ENCODE measurements at places on chromosomes 4 and X.
A peak's percentile ranks its signal among the peaks of the same experiment; 100 is the strongest.

GRCh38 chr4:39834269-39834668, 136.3 kb downstream of the UBE2K start:
- DNase-seq = no peak

DNA sequence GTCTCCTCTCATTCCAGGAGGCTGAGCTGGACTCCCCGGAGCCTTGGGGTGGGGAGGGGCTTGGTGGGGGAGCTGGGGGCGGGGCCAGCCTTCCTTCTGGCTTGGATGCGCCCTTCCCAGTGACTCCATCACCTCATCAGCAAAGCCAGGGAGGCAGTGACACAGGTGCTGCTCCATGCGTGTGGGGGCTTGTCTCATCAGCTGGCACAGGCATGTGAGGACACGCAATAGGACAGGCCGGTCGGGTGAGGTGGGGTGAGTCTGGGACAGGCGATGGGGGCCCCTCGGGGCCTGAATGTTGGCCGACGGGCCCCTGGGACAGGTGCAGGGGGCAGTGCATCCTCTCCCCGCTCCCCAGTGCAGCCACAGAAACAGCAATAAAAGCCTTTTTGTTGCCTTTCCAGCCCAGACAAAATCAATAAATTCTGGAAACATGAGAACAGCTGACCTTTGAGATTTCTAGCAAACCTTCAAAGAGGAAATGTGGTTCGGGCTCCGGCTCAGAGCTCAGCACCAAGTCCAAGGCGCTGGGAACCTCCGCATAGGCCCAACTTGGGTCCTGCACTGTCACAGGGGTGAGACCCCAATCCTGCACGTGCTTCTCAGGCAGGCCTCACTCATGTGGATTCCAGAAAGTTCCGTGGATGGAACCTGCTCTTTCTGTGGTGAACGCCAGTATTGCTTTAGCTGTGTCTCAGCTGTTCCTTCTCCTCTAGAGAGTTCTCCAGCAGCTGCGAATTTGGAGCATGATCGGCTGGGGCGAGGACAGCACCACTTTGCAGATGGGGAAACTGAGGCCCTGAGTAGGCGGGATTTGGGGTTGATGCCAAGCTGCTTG, 18.5 kb downstream of the ADRA2C start:
- DNase-seq = no peak

DNA sequence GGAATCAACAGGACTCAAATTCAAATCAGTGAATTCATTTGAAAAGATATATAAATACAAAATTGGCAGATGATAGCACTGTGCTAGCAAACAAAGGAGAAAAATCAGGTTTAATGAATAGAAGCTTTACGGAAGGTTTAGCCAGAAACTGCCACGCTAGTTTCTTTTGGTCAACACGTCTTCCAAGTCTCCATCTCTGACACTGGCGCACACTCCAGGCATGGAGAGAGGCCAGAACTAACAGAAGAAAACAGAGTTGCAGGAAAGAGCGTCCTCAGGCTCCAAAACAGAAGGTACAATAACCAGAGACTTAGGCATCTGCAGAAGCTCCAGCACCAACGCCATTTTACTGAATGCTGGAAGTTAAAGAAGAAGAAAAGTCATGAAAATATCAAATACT, 497.3 kb upstream of the FRG1 start:
- no peak for DNase-seq

- DNase-seq = no peak
Measured at GRCh38 chr4:7153711-7154110, 38.6 kb upstream of the SORCS2 start.

- no peak for DNase-seq
Measured at GRCh38 chr4:58254291-58254690, 1144.1 kb upstream of the IGFBP7 start.

- DNase-seq = peak; percentile 49
Measured at GRCh38 chr4:6963139-6963611, 53.5 kb downstream of the TBC1D14 start.

DNA sequence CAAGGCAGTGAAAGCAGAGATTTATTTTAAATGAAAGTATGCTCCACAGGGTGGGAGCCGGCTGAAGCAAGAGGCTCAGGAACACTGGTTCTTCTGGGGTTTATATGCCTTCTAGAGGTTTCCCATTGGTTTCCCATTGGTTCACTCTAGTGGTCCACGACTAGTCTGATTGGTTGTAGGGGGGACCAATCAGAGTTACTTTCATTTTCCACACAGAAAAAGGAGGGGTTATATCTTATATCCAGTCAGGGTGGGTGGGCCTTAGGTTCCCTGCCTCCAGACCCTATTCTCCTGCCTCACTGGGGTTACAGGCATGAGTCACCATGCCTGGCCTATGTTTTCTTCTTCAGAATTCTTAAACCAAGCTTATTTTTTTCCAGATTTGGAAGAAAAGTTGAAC, 101.6 kb downstream of the KLHL8 start:
- peak; percentile 68 for DNase-seq

DNA sequence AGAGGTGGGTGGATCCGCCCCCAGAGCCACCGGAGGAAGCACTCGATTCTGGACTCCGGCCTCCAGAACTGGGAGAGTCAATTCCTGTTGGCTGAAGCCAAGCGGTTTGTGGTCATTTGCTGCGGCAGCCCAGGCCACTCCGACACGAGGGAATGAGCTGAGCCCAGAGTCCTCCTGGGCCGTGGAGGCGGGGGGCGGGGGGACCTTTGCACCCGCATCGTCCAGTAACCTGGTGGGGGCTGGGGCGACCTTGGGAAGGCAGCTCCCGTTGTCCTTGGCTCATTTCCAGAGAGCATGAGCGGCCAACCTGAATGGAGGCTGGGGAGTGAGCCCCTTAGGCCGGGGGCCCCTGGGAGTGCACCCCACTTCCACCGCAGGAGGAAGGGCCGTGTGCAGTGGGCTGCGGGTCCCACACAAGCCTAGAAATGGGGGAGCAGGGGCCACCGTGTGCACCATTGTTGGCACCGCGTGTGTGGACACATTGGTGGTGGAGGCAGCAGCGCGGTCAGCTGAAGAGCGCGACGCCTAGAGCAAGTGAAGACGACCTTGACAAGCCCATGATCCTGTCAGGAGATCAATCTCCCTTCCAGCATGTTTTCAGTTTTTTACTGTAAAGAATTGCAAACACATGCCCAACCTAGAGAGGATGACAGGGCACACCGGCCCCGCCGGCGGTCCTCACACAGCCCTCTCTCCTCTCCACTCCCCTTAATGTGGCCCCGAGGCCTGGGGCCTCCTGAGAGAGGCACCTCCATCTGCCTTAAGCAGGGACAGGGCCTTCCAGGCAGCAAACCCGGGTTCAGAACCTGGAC, 19.9 kb upstream of the DUSP9 start:
- no peak for DNase-seq

- no peak for DNase-seq
Measured at GRCh38 chrX:39311646-39312045, 510.4 kb downstream of the MID1IP1 start.

DNA sequence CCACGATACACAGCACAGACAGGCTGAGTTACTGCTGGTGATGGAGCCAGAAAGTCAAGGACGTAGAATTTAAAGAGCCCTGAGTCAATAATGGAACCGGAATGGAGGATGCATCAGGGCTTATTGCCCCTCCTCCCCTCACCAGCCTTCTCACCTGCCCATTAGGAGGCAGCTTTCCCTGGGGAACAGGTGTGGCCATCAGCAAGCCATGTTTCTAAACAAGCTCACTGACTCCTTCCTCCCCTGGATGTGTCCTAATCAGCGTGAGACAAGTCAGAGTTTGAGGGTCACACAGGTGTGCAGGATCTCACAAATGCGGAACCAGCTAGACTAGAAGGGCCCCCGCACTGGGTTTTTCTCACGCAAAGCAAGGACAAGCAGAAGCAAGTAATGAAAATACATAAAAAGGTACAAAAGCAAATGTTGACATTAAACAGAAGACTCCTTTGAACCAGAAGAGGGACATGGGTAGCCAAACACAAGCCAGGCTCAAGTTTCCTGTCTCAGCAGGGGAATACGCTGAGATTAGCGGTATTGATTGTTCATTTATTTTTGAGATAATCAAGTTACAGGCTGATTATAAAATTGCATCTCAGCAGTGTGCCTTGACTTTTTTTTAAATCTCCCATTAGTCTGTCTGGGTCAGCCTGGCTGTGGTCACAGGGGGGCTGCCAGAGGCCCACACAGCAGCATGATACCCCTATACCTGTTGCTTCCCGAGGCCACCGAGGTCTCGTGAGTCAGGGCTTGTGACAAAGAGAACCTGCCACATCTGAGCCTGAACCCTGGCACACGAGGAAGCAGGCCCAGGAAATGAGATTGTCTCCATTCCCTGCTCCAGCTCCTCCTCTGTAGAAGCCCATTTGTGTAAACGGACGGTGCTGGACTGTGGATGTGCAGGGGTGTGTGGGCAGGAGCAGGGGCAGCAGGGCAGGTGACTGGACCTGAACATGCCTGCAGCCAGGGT, 37.4 kb downstream of the CCKAR start:
- no peak for DNase-seq

GRCh38 chr4:19850909-19851308, 400.8 kb upstream of the SLIT2 start:
- DNase-seq = peak; percentile 85

DNA sequence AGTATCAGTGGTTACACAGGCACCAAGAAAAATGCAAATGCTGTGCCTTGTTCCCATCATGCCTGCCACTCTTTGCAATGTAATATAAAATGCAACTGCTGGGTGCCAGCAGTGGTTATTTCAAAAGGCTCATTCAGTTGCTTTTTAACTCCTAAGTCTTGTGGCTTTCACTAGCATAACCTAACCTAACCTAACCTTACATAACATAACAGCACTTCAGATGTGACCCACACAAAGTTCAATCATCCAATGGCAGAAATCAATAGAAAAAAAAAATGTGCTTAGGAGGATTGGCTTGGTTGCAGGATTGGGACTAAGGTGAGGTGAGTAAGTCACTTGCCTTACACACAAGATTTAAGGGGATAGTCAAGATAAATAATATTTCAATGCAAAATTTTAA, 60.2 kb upstream of the VMA21 start:
- DNase-seq = no peak

DNA sequence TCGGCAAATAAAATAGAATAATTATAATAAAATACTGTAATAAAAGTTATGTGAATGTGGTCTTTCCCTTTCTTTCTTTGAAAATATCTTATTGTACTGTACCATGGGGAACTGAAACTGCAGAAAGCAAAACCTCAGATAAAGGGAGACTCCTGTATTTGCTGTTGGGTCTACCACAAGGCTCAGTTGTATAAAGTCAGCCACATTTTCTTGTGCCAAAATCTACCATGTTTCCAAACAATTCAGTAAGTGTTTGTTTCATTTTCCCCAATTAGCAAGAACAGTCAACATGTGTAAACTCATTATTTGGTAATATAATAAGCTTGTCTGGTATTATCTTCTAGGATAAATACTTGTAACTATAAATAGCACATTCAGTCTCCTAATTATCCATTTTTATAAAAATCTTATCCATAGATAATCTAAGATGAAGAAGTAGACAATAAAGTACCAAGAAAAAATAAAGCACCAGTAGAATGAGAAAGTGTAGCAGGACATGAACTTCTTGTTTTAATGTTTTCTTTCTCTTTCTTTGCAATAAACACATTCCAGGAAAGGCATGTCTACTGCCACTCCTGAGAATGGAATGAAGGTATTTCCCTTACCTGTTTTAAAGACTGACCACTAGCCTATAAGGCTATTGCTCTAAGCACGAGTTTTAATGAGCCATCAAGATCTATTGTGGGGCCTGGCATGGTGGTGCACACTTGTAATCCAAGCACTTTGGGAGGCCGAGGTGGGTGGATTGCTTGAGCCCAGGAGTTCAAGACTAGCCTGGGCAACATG, 15.0 kb upstream of the OTUD4 start:
- DNase-seq = no peak

DNA sequence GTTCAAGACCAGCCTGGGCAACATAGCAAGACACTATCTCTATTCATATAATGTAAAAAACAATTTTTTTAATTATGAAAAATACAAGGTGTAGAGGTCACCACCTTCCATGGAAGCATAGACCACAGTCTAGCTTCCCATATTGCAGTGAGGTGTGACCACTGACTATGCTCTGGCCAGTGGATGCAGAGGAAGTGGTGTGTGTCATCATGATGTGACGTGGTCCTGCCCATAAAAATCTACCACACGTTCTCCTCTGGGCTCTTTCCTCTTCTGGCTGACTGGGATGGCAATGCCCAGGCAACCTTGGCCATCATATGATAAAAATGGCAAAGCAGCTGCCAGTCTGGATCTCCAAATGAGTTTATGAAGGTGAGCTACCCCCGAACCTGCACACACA, 65.7 kb downstream of the RBM47 start:
- DNase-seq = peak; percentile 74

- DNase-seq = no peak
Measured at GRCh38 chrX:123943488-123943887, 18.0 kb upstream of the STAG2 start.

- no peak for DNase-seq
Measured at GRCh38 chr4:181509073-181509472, 734.1 kb upstream of the TENM3 start.

DNA sequence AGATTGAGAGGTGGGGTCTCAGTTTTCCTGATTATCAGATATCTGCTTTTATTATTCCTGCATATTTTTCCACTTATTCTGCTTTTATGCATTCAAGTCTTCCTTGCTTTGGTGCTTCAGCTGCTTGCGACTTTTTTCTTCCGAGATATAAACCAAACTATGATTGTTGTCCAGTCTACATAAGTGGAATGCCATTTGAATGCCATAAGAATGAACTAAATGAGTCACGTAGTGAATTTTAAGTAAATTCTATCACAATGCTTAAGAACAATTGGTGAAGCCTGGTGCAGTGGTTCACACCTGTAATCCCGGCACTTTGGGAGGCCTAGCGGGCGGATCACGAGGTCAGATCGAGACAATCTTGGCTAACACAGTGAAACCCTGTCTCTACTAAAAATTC, 189.1 kb downstream of the PCDH18 start:
- peak; percentile 6 for DNase-seq

DNA sequence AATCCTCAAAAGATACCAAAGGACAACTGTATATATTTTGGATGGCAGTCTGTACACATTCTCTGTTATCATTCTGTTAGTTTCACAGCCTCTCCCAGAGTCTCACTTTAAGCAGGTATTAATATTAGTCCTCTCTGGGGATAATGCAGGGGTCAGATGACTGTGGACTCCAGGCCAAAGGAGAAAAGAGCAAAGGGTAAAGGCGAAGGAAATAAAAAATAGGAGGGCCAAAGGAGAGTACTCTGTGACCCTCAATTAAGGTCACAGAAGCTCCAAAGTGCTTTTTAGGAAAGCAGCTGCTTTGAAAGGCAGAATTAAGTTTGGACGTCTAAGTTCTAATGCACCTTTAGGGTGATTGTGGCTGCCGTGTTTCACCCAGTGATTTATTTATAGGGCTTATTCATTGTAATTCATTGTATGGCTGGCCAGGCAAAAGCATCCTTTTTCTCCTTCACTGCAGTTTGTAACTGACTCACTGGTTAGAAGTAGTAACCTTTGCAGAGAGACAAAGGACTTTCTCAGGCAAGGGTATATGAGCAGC, 7.8 kb downstream of the MSMO1 start:
- no peak for DNase-seq

DNA sequence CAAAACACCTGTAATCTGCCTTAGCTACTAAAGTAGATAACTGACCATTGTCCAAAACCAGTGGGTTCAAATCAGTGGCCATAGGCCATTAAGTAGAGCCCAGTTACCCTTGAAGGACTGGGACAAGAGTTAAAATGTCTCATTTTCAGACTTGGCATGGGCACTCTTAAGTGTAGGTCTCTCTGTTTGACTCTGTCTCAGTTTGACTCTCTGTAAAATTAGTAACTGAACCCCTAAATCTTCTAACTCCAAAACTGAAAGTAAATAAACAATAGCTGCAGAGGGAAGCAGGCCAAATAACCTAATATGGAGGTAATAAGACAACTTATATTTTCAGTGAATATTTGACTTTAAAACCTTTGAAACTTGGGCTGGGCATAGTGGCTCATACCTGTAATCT, 89.1 kb downstream of the SLC16A2 start:
- no peak for DNase-seq

GRCh38 chr4:88227734-88228133, 56.6 kb downstream of the PPM1K start:
- no peak for DNase-seq

All from EL (cell line).